Occipital lobe (tissue), 3 donors: ENCODE measurements at places on chromosomes 1 and 21.
A peak's percentile ranks its signal among the peaks of the same experiment; 100 is the strongest.

GRCh38 chr21:45104560-45104959 is 30.2 kb downstream of the ADARB1 start:
- DNase-seq: no peak

DNA sequence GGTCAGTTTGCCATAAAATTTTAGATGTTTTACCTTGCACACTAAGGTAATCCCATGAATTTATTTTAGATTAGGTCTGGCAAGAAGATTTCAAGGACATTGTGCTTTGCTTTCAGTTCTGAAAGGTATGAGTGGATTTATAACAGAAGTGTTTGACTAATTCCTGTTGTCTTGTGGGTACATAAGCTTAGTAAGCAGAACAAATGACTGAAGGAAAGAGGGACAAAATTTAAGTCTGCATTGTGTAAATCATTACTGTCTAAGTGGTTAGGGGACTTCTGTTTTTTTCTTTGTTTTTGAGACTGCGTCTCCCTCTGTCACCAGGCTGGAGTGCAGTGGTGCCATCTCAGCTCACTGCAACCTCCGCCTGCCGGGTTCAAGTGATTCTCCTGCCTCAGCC is 60.1 kb downstream of the PKN2 start:
- DNase-seq: no peak

DNA sequence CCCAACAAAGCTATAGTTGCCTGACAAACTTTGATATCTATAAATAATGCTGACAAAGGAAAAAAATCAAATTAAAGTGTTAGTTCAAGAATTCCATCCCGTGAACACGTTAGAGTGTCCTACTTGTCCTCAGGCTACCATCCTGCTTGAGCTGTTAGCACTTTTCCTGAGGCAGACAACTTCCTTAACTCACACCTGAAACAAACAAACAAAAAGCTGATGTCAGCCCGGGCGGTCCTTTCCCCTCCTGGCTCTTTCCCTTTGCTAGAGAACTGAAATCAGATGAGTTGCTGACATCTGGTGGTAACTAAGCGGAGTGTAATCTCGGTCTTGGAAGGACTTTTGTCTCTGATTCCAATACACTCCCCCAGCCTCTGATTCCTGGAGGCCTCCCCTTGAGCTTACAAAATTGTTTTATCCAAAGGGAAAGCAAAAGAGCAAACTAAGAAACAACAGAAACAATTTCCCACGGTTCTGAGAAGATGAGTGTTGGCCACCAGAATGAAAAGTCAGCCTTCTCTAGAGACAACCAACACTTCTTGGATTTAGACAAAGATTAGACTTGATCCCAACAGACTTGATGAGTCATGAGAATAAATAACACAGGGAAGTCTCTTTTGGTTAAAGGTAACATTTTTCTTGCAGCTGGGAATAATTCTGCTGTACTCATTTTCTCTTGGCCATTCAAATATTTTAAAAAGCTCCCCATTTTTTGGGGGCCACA is 135.4 kb downstream of the PROX1 start:
- peak; percentile 27 for DNase-seq

GRCh38 chr1:111989531-111990025 is at the start of gene KCND3:
KCND3 (minus strand) TSS chr1:111989668.
- DNase-seq: no peak

DNA sequence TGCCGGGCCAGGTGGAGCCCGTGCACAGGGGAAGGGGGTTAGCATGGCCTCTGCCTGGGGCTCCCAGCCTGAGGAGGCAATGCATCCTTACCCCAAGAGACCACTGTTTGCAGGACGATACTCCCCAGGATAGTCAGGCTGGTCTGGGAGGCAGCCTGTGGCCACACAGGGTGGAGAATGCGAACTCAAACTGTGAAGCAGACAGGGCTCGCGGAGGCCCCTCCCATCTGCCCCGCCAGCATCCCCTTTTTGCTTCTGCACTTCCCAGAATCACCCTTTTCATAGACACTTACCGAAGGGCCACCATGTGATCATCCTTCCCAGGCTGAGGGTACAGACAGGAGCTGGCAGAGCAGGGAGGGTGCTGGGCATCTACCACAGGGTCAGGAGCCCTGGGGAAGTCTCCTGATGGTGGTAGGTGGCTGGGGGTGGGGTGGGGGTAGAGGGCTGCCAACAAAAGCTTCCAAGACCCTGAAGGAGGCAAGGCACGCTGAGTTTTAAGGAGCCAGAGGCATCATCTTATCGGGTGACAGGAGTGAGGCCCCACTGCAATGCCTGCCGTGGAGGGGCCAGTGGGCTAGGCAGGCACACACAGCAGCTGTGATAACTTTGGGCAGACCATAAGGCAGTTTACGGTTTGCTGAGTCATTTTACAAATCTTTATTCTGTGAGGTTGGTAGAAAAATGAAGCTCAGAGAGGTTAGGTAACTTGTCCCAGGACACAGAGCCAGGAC is 31.3 kb upstream of the BTG2 start:
- no peak for DNase-seq

DNA sequence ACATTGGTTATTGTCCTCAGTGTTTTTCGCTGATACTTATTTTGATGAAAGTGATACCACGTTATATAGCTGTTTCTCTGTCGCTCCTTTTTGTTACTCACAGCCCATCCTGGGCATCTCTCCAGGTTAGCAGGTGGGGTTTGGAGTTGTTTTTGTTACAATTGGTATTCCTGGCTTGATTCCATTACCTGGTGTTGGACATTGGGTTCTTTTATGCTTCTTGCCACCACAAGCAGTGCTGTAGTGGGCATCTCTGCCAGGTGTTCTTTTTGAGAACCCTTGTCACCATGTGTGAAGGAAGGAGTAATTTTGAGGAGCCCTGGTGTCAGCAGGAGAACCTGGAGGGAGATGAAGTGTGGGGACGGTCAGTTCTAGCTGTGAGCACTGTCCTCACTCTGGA is 47.5 kb upstream of the PWP2 start:
- DNase-seq: no peak

GRCh38 chr1:53626616-53627015 is 112.3 kb downstream of the GLIS1 start:
- no peak for DNase-seq

DNA sequence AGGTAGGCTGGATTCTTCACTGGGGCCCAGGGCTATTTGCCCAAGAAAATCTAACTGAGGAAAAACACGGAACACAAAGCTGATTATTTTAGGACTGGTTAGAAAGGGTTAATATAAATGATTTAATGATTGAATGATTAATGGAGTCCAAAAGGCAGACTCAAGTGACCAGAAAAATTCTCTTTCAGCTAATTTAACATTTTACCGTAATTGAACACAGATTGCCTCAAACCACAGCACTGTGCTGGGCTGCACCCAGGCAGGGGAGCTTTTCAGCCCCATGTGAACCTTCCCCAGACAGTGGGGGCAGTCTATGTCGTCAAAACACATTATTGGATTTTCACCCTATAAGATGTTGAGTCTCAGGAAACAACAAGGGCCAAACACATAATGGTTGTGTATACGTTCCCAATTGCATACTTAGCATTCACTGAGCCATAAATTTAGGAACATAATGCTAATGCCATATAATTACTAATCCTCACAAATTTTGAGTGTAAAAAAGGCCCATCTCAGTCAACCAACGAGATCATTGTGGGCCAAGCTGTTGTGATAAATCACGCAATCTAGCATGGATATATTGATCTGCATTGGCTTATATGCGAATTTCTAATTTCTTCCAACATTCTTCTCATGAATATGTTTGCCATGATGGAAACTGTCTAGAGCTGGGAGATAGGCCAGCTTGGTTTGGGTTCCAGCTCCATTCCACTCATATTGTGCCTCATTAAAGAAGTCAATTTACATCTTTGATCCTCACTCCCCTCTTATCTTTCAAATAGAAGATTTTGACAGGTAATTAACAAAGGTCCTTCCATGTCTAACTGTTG is 27.7 kb downstream of the DSCAM start:
- no peak for DNase-seq

DNA sequence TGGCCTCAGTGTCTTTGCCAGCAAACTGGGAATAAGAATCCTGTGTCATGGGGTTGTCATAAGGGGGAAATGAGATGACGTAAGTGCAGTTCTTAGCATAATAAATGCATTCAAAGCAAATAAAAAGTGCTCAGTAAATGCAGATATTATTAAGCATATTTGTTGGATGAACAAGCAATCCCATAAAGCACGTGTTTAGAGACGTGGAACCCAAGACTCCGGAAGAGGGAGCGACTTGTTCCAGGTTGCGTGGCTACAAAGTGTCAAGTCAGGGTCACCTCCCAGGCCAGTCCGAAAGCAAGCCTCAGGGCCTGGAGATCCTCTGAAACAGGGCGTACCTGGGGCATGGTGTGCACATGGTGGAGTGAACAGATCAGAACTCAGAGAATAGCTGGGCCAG is 58.0 kb upstream of the LAPTM5 start:
- DNase-seq: no peak

DNA sequence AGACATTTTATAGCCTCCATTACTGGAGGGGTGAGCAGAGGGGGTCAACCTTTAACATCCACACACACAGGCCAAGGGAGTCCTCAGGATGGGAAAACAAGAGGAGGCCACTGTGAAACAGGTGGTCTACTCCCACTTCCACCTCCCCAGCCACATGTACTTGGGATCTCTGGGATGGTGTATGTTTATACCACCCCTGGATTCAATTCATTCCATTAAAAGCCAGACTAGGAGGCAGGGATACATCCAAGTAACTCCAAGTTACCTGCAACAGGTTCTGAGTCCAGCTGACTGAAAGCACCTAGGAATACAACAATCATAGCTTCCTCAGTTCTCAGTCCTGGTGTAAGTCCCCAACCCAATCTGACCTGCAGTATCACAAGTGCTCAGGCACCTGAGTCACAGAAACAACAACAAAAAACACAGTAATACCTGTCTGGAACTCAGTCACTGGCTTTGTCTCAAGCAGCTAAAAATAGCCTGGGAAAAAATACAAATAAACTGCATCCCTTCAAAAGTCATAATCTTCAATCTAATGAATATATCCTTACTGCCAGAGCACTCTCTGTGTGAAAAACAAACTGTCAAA is 9.8 kb downstream of the ERI3 start:
- DNase-seq: no peak

DNA sequence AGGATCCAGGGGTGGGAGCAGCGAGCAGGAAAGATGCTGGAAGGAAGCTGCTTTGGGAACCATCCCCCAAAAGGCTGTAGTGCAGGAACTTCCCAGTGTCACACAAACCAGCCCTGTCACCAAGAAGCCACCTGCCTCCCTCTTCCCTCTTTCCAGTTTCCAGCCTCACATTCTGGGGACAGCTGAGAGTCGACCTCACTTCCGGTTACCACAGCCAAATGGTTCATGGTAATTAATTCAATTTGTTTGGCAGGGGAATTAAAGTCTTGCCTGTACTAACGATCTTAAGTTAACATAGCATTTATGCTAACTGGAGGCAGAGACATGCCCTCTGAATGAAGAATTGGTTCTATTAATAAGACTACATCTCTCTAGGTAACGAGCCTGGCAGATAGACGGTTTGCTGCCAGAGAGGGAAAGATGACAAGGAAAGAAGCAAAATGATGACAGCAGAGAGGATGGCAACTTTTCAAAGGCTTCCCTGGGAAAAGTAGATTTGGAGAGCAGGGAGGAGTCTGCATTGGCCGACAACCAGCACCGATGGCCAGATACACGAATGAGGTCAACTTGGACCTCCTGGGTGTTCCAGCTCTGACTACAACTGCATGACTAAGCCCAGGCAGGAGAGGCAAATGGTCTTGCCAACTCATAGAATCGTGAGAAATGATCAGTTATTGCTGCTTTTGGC is 64.1 kb downstream of the TMCO4 start:
- DNase-seq: peak; percentile 48

DNA sequence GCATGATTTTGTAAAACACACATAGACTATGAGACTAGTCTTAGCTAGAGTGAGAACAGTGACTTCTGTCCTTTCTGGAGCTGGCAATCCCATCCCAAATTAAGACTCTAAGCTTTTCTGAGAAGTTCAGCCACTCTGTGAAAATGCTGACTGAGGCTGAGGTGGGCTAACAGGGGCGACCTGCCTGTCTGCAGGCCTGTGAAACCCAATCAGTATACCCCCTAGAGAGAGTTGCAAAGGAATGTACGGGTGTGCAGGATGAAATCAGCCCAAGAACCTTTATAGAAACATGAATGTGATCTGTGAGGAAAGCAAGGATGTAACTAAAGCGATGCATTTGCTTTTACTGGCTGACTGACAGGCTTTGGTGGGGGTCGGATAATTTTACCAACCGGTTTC is 16.0 kb upstream of the TBX15 start:
- no peak for DNase-seq

DNA sequence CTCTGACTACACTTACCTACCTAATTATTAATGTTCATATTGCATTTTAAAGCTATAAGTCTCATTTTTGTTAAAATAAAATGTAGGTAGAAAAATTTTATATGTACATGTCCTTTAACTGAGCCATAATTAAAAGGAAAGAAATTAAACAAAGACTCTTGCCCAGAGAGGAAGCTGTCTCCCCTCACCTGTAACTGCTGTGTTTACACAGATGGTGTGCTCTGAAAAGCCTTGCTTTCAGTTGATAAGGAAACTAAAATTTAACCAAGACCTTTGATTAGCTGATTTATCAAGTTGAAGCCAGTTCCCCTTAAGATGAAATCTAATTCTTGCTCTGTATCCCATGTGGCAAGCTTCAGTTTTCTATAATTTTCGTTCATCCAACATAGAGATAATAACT is 213.5 kb downstream of the LYPLAL1 start:
- no peak for DNase-seq

DNA sequence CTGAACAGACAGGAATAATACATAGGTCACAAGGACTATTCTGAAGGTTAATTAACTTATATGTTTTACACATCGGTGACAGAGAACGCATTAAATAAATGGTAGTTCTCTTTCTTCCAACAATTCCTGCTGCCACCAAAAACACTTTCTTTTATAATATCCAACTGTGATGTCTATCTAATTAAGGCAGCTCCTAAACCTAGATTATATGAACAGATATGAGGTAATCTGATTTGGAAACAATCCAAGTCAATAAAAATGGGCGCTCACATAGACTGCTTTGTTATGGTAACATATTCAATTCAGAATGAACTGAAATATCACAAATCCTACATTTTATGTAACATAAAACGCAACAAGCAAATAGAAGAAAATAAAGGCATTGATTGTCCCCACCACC is 16.0 kb downstream of the CYYR1 start:
- no peak for DNase-seq

GRCh38 chr21:42471716-42472330 is 24.2 kb downstream of the RSPH1 start:
- no peak for DNase-seq

- DNase-seq: no peak
Observed at GRCh38 chr1:17887661-17888371, 132.7 kb downstream of the ACTL8 start.

GRCh38 chr1:244365809-244366208 is 85.9 kb downstream of the ADSS2 start:
- DNase-seq: no peak

GRCh38 chr1:231107600-231108326 is 54.1 kb upstream of the TRIM67 start:
- DNase-seq: no peak

DNA sequence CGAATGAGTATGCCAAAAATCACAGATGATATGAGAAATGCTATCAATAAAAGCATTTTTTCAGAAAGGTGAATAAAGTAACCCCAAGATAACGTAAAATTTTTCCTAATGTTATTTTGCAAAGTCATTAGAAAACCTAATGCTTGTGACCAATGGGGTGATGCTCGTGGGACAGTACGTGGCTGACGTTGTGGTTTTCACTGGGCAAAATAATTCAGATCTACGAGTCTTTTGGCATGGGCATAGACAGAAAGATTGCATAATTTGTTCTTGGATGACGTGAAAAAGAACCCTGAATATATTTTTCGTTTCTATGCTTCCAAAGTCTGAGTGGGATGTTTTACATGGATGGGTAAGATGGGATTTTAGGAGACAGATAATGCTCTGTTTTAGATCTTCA is 71.0 kb downstream of the PBX1 start:
- DNase-seq: no peak

- DNase-seq: no peak
Observed at GRCh38 chr21:15000081-15000480, 64.7 kb downstream of the NRIP1 start.
